Heart right ventricle (tissue), 16 donors: ENCODE measurements at places on chromosomes 6 and 20. TPM values are rescaled to one million over a fixed set of nuclear protein-coding genes. Genes with fewer than 3 reads are reported as not detected.

DNA sequence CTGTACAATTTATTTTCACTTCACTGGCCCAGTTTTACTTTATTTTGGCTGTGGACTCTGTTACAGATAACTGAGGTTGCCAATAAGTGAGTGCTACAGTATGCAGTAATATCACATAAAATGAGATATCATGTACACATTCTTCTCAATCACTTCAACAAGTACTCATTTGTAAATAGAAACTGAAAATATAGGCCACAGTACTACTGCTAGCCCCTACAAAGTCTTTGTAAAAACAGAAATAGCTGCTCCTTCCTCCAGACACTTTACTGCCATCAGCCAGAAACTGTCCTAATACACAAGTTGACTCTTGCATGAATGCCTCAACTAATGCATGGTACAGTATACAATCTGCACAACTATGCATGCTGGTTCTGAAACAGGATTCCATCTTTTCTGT lies 9.2 kb downstream of the DTNBP1 start:
- H3K36me3 ChIP-seq, result no peaks in the 10 kb centered on the region
- peaks cover 8% of the 10 kb centered on the region for H3K4me1 ChIP-seq
- H3K4me3 ChIP-seq, result no peak overlapping the region
- H3K27me3 ChIP-seq, result no peaks in the 10 kb centered on the region

GRCh38 chr6:137272403-137272802 lies 53.2 kb upstream of the IFNGR1 start:
- no peak overlapping the region for H3K4me3 ChIP-seq
- H3K36me3 ChIP-seq, result no peaks in the 10 kb centered on the region

- peaks cover 5% of the 10 kb centered on the region for H3K27me3 ChIP-seq
- H3K4me3 ChIP-seq, result no peak overlapping the region
- H3K4me1 ChIP-seq, result no peaks in the 10 kb centered on the region
- no peaks in the 10 kb centered on the region for H3K36me3 ChIP-seq
- no peak for DNase-seq
These were observed 50.5 kb downstream of the ZNF831 start for GRCh38 chr20:59214073-59214472.

GRCh38 chr6:133315811-133316210 lies 74.7 kb downstream of the EYA4 start:
- H3K4me3 ChIP-seq, result no peak overlapping the region
- no peak overlapping the region for H3K27ac ChIP-seq
- H3K27me3 ChIP-seq, result no peaks in the 10 kb centered on the region
- H3K4me1 ChIP-seq, result no peaks in the 10 kb centered on the region

DNA sequence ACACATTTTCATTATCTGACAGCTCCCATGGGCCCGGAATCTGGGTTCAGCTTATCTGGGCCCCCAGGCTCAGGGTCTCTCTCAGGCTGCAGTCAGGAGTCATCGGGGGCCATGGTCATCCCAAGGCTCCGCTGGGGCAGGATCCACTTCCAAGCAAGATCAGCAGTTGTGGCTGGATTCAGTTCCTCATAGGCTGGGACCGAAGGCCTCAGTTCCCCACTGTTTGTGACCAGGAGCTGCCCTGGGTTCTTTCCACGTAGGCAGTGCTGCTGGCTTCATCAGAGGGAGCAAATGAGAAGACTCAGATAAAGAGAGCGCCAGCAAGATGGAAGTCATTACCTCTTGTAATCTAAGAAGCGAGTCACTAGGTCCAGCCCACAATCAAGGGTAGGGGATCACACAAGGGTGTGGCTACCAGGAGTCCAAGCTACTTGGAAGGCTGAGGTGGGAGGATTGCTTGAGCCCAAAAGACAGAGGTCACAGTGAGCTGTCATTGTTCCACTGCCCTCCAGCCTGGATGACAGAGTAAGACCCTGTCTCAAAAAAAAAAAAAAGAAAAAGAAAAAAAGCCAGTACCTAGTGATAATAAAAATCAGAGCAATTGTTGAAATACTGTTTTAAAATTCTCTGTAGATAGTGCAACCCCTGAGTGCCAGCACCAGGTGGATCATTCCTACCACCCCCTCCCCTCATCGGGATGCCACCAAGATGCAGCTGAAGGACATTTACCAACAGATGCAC lies 162.7 kb downstream of the NFATC2 start:
- H3K4me3 ChIP-seq, result no peak overlapping the region
- no peak overlapping the region for H3K27ac ChIP-seq
- no peak for DNase-seq
- no peaks in the 10 kb centered on the region for H3K36me3 ChIP-seq
- H3K4me1 ChIP-seq, result no peaks in the 10 kb centered on the region

DNA sequence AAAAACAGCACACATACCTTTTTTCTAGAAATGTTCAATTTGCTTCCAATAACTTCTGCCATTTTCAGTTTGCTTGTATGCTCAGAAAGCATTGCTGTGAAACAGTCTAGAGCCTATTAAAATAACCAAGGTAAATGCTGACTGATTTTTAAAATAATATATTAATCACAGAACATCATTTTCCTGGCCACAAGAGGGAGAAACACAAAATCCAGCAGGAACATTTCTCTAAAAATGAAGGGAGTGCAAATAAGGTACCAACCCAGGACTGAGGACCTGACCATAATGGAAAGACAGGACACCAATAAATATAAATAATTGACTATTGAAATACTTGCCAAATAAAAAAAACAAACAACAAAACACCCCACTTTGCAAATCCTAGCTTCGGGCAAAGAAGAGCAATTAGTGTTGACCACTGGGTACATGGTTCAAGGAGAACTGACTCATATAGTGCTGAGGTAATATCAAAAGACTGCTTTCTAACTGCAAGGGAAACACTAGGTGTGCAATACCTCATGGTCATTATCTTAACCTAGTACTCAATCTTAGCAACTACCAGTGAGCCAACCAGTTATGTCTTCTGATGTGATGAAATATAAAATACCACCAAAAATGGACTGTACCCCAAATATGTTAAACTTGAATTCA lies 42.9 kb downstream of the MDN1 start:
- no peaks in the 10 kb centered on the region for H3K27me3 ChIP-seq
- H3K27ac ChIP-seq, result no peak overlapping the region
- H3K4me1 ChIP-seq, result no peaks in the 10 kb centered on the region
- no peaks in the 10 kb centered on the region for H3K36me3 ChIP-seq

The FAM83C gene
- not detected for total RNA-seq

The OPRL1 gene
- total RNA-seq, result 0.39 TPM

The TFEB gene
- total RNA-seq, result 41.7 TPM
